ENCODE measurements at places on chromosomes 4 and X.

GRCh38 chr4:180811556-180811955 lies 1431.6 kb upstream of the TENM3 start:
- DNase-seq, result no peak

GRCh38 chr4:93313197-93313596 lies 515.4 kb upstream of the ATOH1 start:
- DNase-seq, result no peak

GRCh38 chr4:128913228-128913627 lies 103.7 kb downstream of the JADE1 start:
- no peak for DNase-seq

- no peak for DNase-seq
Observed at GRCh38 chrX:106935175-106935574, 15.0 kb downstream of the CLDN2 start.

DNA sequence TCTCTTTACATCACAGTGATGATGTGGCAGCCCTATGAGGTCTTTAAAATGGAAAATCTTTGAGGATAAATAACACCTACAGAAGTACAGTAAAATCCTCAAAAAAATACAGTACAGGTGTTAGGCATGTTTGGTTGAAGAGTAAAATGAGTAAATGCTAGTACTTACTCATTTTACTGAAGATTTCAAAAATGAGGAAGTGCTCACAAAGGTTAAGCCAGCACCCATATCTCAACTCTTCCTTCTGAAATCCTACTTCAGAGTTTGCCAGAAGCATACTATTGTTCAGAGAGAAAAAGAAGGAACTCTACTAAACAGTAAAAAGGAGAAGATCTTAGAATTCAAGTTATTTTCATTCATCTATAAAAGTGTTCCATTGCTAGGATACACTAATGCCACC lies 130.9 kb downstream of the CBR4 start:
- no peak for DNase-seq

GRCh38 chr4:74738464-74739143 lies 55.7 kb downstream of the BTC start:
- no peak for DNase-seq

All from AG08396 (cell line).